ENCODE measurements at places on chromosomes 11 and 22. TPM values are rescaled to one million over a fixed set of nuclear protein-coding genes. Genes with fewer than 3 reads are reported as not detected.

The IMMP1L gene
- total RNA-seq, result 10.3 TPM

The C11orf97 gene
- total RNA-seq, result not detected

The GGT5 gene
- total RNA-seq, result not detected

The SCGB1D2 gene
- not detected for total RNA-seq

The TMEM9B gene
- total RNA-seq, result 28.3 TPM

The IGF2 gene
- 0.21 TPM for total RNA-seq

- H3K27ac ChIP-seq, result no peak overlapping the region
- H3K27me3 ChIP-seq, result peaks cover 9% of the 10 kb centered on the region
- no peaks in the 10 kb centered on the region for H3K36me3 ChIP-seq
- no peak for DNase-seq
- H3K4me1 ChIP-seq, result peaks cover 11% of the 10 kb centered on the region
These were observed 54.1 kb downstream of the CELSR1 start for GRCh38 chr22:46483353-46483752.

- no peaks in the 10 kb centered on the region for H3K36me3 ChIP-seq
- H3K4me1 ChIP-seq, result no peaks in the 10 kb centered on the region
- no peak overlapping the region for H3K27ac ChIP-seq
- H3K27me3 ChIP-seq, result peaks cover 61% of the 10 kb centered on the region
- H3K4me3 ChIP-seq, result no peak overlapping the region
These were observed 13.1 kb downstream of the GRIK4 start for GRCh38 chr11:120524536-120525085.

DNA sequence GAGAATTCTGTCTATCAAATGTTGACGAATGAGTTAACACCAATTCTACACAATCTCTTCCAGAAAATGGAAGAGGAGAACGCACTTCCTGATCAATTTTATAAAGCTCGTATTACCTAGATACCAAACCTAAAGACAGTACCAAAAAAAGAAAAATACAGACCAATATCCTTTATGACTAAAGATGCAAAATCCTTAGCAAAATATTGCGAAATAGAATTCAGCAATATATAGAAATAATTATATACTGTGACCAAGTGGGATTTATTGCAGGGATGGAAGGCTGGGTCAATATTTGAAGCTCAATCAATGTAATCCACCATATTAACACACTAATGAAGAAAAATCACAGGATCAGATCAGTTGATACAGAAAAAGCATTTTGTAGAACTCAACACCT lies 25.6 kb downstream of the SMARCB1 start:
- H3K36me3 ChIP-seq, result peaks cover 8% of the 10 kb centered on the region
- no peak overlapping the region for H3K27ac ChIP-seq
- H3K4me3 ChIP-seq, result no peak overlapping the region
- H3K27me3 ChIP-seq, result no peaks in the 10 kb centered on the region
- peaks cover 3% of the 10 kb centered on the region for H3K4me1 ChIP-seq

GRCh38 chr11:5348551-5349194 lies 2.6 kb upstream of the OR51B6 start:
- H3K4me3 ChIP-seq, result no peak overlapping the region
- H3K27me3 ChIP-seq, result peaks cover 7% of the 10 kb centered on the region
- DNase-seq, result no peak
- no peaks in the 10 kb centered on the region for H3K4me1 ChIP-seq
- no peaks in the 10 kb centered on the region for H3K36me3 ChIP-seq

- no peak for DNase-seq
- H3K4me1 ChIP-seq, result no peaks in the 10 kb centered on the region
- no peak overlapping the region for H3K27ac ChIP-seq
- H3K27me3 ChIP-seq, result peaks cover 68% of the 10 kb centered on the region
These were observed 250.3 kb upstream of the TBCEL start for GRCh38 chr11:120773501-120774031.

DNA sequence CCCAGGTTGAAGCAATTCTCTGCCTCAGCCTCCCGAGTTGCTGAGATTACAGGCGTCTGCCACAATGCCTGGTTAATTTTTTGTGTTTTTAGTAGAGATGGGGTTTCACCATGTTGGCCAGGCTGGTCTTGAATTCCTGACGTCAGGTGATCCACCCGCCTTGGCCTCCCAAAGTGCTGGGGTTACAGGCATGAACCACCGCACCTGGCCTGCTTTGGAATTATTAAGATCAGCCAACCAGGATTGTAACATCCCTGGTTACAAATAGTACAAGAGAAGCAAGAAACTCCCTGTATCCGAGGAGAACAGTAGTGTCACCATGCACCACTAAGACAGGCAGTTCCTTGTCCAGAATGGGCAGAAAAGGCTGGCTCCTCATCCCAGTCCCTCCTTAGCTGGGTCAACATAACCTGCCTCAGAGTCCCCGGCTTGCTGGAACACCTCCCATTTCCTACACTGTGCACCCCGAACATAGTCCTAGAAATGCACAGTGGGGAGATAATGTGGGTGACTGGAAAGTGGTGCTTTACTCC lies 77.2 kb upstream of the INCENP start:
- DNase-seq, result no peak
- H3K27ac ChIP-seq, result peak overlapping the region; percentile 19
- peaks cover 4% of the 10 kb centered on the region for H3K4me1 ChIP-seq
- H3K4me3 ChIP-seq, result no peak overlapping the region
- peaks cover 45% of the 10 kb centered on the region for H3K27me3 ChIP-seq

DNA sequence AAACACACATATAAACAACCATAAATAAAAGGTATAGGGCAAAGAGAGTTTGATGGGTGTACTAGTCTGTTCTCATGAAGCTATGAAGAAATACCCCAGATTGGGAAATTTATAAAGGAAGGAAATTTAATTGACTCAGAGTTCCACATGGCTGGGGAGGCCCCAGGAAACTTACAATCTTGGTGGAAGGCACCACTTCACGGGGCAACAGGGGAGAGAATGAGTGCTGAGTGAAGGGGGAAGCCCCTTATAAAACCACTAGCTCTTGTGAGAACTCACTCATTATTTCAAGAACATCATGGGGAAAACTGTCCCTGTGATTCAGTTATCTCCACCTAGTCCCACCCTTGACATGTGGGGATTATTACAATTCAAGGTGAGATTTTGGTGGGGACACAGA lies 385.9 kb upstream of the ANO5 start:
- no peaks in the 10 kb centered on the region for H3K27me3 ChIP-seq
- DNase-seq, result no peak
- H3K36me3 ChIP-seq, result no peaks in the 10 kb centered on the region
- no peak overlapping the region for H3K4me3 ChIP-seq

DNA sequence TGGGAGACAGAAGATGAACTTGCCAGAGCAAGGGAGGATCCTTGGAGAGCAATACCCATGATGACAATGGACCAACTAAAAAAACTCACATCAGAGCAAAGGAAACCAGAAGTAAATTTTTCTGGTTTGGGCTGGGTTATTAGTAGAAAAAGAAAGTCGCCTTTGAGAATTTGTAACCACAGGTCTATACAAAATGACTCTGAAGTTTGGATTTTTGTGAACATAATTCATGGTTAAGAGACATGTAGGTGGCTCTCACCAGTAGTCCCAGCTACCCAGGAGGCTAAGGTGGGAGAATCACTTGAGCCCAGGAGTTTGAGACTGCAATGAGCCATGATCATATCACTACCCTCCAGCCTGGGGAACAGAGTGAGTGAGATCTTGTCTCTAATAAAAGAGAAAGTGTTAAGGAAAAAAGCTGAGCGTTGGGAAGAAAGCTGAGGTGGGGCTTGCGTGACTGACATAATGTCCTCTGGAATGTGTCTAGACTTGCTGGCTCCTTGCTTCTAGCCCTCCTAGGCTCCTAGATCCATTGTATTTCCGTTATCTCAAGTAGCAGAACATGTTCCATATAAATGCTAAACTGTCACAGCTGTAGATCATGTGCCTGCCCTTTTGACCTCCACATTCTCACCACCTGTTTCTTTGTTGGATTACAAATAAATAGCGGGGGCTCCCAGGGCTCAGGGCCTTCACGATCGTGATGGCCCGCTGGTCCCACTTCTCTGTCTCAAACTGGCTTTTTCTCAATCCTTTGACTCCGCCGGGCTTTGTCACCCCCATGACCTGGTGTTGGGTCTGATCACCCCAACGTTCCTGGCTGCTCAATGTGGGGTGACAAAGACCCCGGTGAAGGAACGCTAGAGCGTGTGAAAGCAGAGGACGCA lies 56.2 kb upstream of the SC5D start:
- peaks cover 9% of the 10 kb centered on the region for H3K4me1 ChIP-seq
- DNase-seq, result no peak
- peak overlapping the region; percentile 60 for H3K4me3 ChIP-seq
- H3K27me3 ChIP-seq, result peaks cover 67% of the 10 kb centered on the region
- H3K36me3 ChIP-seq, result peaks cover 17% of the 10 kb centered on the region

- DNase-seq, result no peak
- no peak overlapping the region for H3K27ac ChIP-seq
- H3K36me3 ChIP-seq, result no peaks in the 10 kb centered on the region
- no peak overlapping the region for H3K4me3 ChIP-seq
These were observed 538.4 kb downstream of the FAM181B start for GRCh38 chr11:82195283-82195682.

DNA sequence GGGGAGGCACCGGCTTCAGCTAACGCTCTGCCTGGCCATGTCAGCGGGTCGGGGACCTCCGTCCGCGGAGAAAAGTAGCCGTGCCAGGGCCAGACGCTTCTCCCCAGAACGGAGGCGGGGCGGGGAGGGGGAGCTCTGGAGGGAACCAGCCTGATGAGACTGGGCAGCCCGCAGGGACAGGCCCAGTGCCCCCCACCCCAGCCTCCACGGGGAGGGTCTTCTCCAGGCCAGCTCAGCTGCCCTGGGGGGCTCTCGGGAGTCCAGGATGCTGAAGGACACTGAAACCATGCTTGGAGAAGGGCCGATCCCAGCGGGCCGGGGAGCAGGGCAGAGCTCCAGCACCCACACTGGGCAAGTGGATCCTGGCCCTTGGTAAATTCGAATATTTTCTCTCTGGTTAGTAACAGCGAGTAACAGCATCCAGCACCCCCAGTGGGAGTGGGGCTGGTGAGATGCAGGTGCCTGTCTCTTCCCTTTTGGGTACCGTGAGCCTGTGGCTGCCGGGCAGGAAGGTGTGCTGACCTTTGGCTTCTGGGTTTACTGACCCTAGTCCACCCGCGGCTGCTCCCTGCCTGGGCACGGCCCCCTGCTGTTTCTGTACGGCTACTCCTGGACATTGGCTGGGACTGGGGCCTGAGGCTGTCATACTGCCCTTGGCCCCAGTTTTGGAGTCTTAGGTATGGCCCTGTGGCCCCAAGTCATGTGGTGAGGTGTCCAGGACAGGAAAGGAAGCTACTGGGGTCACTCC lies 35.8 kb downstream of the GRAMD4 start:
- H3K36me3 ChIP-seq, result no peaks in the 10 kb centered on the region
- DNase-seq, result no peak
- H3K27me3 ChIP-seq, result no peaks in the 10 kb centered on the region
- no peak overlapping the region for H3K27ac ChIP-seq
- H3K4me3 ChIP-seq, result no peak overlapping the region

- H3K4me3 ChIP-seq, result no peak overlapping the region
- H3K4me1 ChIP-seq, result no peaks in the 10 kb centered on the region
- no peak overlapping the region for H3K27ac ChIP-seq
- H3K27me3 ChIP-seq, result no peaks in the 10 kb centered on the region
These were observed 534.3 kb upstream of the ARHGAP42 start for GRCh38 chr11:100152766-100153165.

DNA sequence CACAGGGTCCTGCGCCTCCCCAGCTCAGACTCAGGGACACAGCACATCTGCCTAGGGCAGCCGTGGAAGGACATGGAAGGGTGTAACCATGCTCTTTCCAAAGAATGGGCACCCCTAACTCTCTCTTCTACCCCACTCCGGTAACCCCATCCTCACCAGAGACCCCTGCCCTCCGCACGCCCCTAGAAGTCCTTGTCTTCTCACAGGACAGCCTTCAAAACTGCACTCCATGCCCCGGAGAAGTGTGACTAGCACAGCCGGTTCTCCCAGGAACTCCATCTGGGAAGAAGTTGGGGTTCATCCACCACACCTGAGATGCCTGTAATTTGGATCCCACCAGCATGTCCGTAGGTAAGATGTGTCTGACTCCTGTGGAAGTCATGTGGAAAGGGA lies 25.0 kb downstream of the P2RY2 start:
- no peak overlapping the region for H3K4me3 ChIP-seq
- H3K27me3 ChIP-seq, result peaks cover 6% of the 10 kb centered on the region
- H3K4me1 ChIP-seq, result peaks cover 5% of the 10 kb centered on the region

GRCh38 chr11:61048368-61049062 lies 53.8 kb upstream of the CD5 start:
- H3K27ac ChIP-seq, result peak overlapping the region; percentile 95
- no peak for DNase-seq
- H3K4me1 ChIP-seq, result peaks cover 28% of the 10 kb centered on the region
- H3K4me3 ChIP-seq, result peak overlapping the region; percentile 84
- H3K36me3 ChIP-seq, result peaks cover 5% of the 10 kb centered on the region
- H3K27me3 ChIP-seq, result no peaks in the 10 kb centered on the region

- H3K4me1 ChIP-seq, result peaks cover 32% of the 10 kb centered on the region
- H3K27me3 ChIP-seq, result no peaks in the 10 kb centered on the region
- no peaks in the 10 kb centered on the region for H3K36me3 ChIP-seq
- peak overlapping the region; percentile 89 for H3K4me3 ChIP-seq
- H3K27ac ChIP-seq, result peak overlapping the region; percentile 78
These were observed 78.0 kb upstream of the PPARA start for GRCh38 chr22:46072110-46072881.

DNA sequence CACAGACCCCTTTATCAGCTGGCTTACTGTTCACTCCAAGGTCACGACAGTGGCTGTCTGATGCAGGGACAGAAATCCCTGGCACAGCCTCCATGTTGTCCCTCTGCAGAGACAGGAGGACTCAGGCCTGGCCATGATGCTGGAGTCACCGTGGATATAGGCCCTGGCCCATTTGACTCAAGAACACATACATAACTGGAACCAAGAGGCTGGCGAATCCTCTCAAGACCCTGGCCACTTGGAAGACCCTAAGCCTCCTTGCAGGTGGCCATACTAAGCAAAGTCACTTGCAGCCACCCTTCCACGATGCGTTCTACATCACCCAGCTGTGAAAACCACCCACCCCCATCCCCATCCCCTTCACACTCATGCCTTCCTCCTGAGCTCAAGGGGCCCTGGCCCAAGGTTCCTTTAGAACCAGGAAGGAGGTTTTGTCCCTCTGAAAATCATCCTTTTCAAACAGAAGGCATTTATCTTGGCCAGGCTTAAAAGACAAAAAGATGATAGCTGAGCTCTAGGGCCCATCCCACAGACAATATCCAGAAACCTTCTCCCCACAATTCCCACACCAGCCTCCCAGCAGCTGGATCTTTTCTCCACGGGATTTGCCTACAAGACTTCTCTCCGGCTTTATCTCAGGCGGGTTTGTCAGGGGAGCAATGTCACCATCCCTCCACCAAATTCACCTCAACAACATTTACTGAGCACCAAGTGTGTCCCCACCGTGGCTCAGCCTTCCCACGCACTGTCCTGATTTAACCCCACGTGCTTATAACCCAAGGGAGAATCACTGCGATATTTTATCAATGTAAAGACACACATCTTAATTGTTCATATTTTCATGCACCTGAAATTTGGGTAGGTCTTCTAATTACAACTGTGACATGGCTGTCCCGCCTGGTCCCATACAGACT lies 123.4 kb upstream of the SERPIND1 start:
- no peak overlapping the region for H3K27ac ChIP-seq
- no peak overlapping the region for H3K4me3 ChIP-seq
- no peaks in the 10 kb centered on the region for H3K27me3 ChIP-seq
- DNase-seq, result no peak
- no peaks in the 10 kb centered on the region for H3K36me3 ChIP-seq

Measured in T-helper 17 cell (primary cell).